ENCODE measurements at places on chromosomes 6 and 20. TPM values are rescaled to one million over a fixed set of nuclear protein-coding genes. Genes with fewer than 3 reads are reported as not detected.

DNA sequence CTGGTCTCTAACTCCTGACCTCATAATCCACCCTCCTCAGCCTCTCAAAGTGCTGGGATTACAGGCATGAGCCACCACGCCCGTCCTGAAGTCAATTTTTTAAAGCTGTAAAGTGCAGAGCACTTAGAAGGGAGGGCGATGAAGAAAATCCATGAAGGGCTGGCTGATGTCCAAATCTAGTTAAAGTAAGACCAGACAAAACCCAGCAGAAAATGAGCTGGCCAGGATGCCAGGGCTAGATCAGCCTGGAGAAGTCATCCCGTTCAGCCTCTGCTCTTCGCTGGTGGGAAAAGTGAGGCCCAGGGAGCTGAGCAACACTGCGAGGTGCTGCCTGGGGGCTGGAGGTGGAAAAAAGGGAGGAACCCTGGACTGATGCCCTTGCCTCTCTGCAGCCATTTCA lies 3.1 kb downstream of the BPIFB4 start:
- no peak for DNase-seq

CLVS2 gene
- total RNA-seq: 22.3 TPM

UNC5CL gene
- 1.8 TPM for total RNA-seq

THBD gene
- 3.8 TPM for total RNA-seq

RUNX2 gene
- total RNA-seq: 3.1 TPM

KCNK17 gene
- total RNA-seq: not detected

DNA sequence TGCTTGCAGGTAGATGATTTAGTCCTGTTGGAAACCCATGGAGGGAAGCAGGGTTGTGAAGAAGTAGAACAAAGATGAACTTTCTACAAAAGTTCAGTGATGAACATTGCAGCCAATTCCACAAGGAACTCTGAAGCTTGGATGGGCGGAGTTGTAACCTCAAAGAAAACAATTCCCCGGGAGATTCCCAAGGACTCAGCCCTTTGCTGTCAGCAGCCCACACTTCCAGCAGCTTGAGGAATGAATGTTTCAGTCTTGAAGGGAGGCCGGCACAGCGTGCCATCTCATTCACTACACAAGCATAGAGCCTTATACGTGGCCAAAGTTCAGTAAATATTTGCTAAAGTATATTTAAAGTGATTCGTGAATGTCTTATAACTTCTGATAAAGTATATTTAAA lies 269.4 kb downstream of the NKAIN2 start:
- DNase-seq: no peak

All from dorsolateral prefrontal cortex (tissue), 122 donors.